ENCODE measurements at places on chromosomes 3 and 15.

DNA sequence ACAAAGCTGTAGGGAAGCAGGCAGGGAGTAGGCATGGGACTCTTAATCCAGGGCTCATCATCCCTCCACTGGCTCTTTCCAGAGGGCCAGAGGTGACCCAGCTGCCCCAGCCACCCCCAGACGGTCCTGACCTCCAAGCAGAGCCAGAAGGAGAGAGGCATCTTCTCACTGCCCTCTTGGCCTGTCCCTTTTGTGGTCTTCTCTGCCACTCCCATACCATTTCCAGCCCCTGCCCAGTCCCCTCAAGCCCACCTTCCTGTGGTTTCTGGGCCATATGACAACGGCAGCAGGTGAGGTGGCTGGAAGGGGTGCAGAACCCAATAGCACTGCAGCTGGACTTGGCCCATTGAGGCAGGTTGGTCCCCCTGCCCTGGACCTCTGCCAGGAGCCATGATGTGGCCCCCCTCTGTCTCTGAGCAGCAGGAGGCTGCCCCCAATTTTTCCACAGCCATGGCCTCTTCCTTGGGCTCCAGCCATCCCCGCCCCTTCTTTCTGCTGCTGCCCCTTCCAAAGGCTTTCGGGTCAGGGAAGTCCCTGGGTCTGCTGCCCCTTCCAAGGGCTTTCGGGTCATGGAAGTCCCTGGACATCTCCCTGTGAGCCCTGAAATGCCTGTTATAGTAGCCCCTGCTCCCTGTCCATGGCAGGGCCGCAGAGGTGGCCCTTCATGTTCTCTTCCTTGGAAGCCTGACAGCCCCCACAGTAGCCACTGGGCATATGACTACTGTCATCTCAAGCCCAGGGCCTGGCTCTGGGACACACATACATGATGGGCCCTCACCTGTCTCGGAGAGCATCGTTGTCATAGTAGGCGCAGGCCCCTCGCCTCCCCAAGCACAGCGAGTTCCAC is 39.5 kb upstream of the RAB6B start:
- DNase-seq: no peak

GRCh38 chr15:51450001-51450400 is 108.5 kb downstream of the GLDN start:
- DNase-seq: peak; percentile 15

DNA sequence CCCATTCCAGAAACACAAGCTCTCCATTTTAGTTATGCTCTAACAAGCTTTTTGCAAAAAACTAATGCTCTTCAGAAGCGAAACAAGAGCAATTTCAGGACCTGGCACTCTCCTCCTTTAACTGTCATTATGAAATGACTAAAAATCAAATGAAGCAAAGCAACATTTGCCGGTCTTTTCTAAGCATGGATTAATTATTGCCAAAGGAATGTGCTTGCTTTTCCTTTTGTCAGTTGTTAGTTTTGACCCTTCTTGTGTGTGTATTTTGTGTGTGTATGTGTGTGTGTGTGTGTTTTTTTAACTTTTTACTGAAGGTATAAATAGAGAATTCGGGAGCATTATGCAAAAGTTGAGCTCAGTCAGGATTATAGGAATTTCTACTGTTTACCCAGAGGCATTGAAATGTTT is 509.1 kb downstream of the TUSC7 start:
- DNase-seq: no peak

DNA sequence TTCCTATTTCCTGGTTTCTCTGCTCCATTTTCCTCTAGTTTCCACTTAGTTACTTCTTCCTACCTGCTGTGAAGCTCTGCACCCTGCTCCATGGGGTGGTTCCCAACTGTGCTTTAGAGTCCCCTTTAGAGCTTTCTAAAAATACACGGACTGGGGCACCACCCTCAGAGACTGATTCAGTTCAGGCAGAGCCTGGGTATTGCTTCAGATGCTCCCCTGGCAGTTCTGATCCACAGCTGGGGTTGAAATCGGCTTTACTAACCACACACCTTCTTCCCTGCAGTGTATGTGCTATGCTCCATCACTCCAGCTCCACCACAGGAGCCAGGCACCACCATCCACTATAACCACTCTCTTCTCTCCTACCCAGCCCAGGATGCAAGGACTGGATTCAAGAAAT is 12.6 kb downstream of the ANP32A start:
- DNase-seq: no peak

GRCh38 chr15:76866008-76866407 is 39.1 kb downstream of the SCAPER start:
- no peak for DNase-seq

DNA sequence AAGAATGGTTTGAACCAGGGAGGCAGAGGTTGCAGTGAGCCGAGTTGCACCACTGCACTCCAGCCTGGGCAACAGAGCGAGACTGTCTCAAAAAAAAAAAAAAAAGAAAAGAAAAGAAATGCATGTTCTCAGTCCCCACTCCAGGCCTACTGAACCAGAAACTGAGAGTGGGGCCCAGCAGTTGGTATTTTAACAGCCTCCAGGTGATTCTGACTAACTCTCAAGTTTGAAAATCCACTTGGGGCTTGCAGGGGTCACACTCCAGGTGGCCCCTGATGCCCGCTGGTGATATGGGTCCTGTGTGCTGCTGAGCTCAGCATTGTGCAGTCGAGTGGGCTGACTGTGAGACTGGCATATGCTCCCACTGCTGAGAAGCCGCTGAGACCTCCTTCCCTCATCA is 133.7 kb upstream of the C2CD4B start:
- DNase-seq: no peak

DNA sequence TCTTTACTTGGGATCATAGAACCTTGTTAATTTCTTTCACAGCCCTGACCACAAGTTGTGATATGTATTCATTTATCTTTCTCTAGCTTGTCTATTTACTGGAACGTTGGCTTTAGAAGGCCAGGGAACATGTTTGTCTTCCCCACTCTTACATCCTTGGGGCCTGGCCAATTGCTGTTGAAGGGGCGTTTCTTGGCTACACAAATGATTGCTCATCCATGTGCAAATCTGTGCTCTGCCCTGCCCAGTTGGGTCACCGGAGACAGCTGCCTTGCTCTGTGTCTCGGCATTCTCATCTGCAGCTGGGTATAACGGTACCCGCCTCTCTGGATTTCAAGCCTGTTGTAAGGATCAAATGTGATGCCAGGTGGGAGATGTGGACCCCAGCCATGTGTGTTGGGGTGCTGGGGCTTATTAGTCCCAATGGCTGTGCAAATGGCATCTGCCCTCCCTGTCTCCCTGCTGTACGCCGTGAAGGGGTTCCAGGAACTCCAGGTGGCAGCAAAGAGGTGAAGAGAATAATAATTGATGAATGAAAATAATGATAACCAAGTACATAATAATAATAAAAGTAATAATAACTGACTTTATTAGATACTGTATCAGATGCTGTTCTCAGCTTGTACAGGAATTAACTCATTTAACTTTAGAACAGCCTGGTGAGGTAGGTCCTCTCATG is 24.0 kb upstream of the TLE3 start:
- peak; percentile 49 for DNase-seq

GRCh38 chr15:33581032-33581431 is 270.3 kb downstream of the RYR3 start:
- peak; percentile 43 for DNase-seq

DNA sequence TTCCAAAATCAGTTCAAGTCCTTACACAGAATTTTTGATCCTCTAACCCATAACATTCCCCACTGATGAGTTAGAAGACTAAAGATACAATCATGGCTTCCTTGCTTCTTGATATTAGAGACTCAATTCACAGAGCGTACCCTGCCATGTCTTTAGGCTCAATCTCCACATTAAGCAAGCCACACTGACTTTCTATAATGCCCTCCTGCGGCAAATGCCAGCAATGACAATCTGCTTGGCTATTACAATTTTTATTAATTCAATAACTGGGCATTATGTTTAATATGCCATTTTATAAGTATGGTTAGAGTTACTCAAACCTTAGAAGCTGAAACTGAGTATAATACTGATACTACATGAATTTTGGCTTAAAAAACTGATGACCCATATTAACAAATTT is 479.7 kb upstream of the NR2F2 start:
- DNase-seq: no peak

GRCh38 chr3:101124125-101124524 is 130.9 kb upstream of the ABI3BP start:
- DNase-seq: no peak

GRCh38 chr3:168469436-168469835 is 373.7 kb upstream of the GOLIM4 start:
- DNase-seq: no peak

DNA sequence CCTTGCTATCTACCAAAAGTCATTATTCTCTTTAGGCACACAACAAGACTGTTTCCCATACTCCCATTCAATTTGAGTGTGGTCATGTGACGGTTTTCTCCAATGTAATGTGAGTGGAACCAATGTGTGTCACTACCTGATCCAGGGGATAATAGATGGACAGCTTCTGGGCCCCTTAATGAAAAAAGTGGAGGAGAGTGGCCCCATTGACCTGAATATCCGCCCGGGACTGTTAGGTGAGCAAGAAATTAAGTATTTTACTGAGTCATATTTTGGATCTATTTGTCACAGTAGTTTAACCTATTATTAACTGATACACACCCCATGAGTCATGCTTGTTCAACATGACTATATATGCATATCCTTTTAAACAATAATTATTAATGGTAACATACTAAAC is 15.1 kb upstream of the ARID3B start:
- peak; percentile 98 for DNase-seq

DNA sequence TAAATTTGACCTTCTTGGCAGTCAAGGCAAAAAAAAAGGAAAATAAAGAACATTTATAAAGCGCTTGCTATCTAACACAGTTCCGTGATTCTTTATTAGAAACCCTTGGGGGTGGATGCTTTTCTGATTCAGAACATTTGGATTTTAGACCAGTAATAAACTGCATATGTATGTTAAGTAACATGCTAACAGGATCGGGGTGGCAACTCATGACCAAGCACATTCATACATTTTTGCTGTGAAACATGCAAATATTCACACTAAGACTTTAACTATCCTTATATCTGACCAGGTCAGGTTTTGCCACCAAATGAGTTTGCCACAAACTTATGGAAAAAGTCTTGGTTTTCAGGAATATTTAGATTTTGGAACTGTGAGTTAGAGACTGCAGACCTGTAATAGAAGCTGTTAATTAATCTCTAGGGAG is 30.4 kb upstream of the KLF13 start:
- DNase-seq: no peak

- no peak for DNase-seq
Observed at GRCh38 chr15:41215708-41216107, 14.8 kb downstream of the EXD1 start.

DNA sequence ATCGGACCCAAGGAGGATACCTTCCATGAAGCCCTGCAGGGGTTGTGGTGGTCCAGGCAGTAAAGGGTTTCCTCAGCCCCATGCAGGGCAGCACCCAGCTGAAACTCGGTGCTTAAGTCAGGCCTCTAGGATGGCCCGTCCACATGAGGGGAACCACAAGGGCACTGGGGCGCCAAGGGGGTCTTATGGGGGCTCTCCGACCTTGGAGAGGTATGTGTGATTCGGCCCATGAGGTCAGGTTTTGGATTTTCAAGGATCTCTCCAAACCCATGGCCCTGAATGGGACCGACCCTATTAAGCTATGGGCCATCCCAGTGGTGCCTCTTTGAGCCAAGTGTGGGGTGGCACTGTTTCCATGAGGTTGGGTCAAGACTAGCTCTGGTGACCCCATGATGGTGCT is 233.3 kb downstream of the SNRPN start:
- DNase-seq: no peak

DNA sequence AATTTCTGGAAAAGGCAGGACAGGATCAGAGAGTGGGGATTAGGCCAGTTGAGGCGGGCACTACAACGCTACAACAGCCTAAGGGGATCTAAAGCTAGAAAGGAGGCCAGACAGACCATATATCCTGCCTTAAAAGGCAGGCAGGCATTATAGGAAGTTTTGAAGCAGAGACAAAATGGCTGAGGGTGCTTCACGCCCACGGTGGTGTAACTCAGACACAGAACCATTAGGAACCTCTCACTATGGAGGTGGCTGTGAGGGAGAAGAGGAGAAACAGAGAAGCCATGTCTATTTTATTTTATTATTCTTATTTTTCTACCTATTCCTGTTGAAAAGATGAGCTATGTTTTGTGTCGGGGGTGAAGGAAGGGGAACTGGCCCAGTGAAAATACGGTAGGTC is 2.1 kb upstream of the USP4 start:
- no peak for DNase-seq

DNA sequence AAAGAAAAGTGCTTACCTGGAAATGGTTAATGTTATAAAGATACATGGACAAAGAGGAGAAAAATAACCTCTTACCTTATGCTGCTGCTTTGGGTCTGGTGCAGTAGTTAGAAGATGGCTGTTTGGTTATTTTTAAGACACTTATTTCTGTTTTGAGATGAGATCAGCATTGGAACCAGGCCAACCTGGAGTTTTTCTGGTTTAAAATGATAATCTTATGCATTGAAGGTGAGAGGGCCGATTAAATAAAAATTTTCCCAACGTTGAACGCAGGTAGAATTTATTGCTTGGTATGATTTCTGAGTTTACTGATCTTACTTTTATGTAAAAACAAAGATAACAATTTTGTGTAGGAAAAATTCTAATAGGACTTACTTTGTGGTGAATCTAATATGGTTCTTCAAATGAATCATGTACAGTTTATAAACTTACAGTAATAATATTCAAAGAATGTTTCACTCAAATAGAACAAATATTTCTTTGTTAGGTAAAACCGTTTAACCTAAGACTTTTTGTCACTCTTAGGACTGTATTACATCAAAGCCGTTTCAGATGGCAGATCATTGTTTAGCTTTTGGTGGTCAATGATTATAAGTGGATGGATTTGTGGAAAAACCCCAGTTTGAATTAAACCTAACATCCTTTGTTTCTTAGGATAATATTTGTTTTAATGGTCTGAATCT is 14.9 kb downstream of the UBE2E2 start:
- peak; percentile 52 for DNase-seq

DNA sequence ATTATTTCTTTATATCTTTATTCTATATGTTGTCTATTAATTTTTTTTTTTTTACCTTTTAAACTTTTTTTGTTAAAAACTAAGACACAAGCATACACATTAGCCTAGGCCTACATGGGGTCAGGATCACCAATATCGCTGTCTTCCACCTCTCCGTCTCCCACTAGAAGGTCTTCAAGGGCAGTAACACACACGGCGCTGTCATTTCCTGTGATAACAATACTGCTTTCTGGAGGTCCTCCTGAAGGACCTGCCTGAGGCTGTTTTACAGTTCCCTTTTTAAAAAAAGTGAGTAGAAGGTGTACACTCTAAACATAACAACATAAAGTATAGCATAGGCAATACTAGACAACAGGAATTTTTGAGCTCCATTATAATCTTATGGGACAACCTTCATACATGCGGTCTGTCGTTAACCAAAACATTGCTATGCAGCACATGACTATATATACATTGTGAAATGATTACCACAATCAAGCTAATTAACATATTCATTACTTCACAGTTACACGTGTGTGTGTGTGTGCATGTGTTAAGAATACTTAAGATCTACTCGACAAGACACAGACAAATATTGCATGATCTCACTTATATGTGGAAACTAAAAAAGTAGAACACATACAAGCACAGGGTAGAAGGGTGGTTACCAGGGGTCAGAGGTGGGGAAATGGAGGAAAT is 20.8 kb downstream of the RAB6B start:
- no peak for DNase-seq
